ENCODE measurements at places on chromosomes 1 and 21.

GRCh38 chr1:1359664-1360468 is 1.5 kb upstream of the MXRA8 start:
- DNase-seq = no peak

GRCh38 chr1:179728271-179728670 is 14.8 kb upstream of the FAM163A start:
- DNase-seq = no peak

DNA sequence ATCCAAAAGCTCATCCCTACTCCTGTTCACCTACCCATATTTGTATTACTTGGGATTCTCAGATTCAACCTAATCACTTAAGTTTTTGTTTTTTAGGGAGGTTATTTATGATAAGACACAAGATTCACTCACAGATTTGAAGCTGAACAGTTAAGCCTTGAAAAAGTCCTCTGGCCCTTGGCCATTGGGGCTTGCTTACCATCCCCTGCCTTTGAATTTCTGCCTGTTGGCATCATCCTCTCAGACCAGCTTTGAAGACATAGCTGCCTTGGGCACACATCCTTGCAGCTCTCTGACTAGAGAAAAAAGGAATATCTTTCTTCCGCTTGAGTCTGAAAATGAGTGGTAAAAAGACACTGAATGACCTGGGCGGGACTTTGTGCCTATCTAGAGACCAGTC is 41.8 kb upstream of the RALGPS2 start:
- DNase-seq = no peak

- DNase-seq = no peak
Measured at GRCh38 chr1:12179111-12179519, 12.3 kb downstream of the TNFRSF1B start.

GRCh38 chr1:109850194-109850593 is 60.5 kb upstream of the CSF1 start:
- DNase-seq = no peak

- DNase-seq = peak; percentile 14
Measured at GRCh38 chr1:43648221-43648847, 1.6 kb upstream of the KDM4A start.

DNA sequence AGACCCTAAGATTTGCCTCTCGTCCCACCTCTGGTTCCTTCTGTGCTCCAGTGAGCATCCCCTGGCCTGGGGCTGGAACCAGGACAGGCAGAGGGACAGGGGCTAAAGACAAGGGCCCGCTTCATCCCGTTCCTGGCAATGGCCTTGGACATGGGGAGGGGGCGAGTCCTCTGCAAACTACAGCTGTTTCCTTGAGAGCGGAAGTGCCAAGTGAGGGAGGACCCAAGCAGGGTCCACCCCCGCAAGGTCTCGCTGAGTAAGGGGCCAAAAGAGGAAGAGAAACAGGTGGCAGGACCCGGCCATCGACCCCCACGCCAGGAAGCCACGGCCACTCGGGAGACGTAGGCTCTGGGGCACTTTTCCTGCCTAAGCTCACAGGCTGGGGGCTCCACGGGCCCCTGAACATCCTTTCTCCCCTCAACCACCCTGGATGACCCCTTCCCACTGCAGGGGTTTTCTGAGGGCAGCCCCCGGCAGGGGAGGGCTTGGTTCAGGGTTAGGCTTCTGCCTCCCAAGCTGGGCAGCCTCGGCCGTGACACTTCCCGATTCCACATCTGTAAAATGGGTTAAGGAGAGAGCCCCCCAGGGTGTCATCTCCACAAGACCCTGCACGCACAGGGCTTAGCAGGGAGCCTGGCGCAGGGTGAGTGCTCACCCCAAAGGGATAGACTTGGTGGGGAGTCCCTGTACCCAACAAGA is 17.9 kb upstream of the PLEKHG5 start:
- DNase-seq = no peak

DNA sequence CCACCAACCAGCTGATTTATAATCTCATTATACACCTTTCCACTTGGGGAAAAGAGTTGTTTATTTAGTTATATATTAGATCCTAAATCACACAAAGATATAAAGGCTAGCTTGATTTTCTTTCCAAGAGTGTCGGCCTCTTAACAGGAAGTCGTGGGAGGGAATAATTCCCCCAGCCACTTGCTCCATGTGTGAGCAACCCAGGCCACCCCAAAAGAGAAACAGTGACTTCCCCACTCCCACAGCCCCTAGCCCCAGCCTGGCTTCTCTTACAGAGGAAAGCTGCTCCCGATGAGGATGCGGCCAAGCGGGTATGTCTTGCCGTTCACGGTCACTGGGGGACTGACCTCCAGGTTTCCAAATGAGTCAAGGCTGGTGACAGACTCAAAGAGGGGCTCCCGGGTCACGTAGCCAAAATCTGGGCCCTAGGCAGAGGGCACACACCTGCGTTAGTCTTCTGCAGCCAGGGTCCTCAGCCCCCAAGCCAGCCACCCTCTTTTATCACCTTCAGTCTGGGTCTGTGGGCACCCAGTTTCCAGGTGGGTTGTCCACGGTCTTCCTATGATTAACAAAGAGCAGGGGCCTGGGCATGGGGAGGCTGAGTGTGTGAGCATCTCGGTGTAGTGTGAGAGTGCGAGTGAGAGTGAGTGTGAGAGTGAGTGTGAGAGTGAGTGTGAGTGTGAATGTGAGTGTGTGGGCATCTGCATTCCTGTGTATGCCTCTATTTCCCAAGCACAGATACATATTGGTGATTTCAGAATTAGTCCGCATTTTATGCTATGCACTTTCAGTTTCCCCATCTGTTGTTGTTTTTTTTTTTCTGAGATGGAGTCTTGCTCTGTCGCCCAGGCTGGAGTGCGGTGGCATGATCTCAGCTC is 25.4 kb upstream of the SDHB start:
- DNase-seq = no peak

GRCh38 chr1:29779146-29779545 is 542.8 kb downstream of the PTPRU start:
- no peak for DNase-seq

DNA sequence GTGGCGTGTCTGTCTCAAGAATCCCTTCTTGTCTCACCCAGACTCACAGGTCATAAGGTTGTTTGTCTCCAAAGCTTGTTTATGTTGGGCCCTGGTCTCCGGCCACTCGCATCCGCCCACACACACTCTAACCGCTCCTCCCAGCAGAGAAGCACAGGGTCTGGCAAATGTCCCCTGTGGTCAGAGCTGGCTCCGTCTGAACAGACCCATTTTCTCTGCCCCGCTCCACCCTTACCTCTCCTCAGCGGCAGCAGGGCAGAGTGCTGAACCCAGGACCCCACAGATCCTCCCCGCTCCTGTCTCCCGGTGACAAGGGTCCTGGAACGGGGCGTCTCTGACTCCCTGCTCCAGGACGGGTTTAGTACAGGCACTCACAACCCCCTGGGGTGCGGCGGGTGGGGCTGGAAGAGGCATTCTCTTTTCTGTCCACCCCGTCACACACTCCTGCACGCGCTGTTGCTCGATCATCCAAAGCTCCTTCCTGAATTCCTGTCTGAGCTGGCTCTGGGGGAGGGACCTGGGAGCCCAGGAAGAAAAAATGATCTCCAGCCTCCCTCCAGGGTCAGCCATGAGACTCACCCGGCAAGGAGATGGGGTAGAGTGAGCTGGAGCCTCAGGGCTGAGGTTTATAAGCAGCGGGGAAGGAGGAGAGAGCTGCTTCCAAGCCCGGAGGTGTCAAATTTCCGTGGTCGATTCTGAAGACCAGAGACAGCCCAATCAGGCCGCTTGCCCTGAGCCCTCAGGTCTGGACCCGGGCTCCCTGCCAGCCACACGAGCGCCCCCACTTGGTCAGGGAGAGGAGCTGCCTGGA is at the start of gene S100A13:
Gene S100A13 (minus strand): TSS at position 602 of the 811 bp plus-strand sequence. CDS start 1,033 bp downstream, outside the sequence.
- peak; percentile 68 for DNase-seq

GRCh38 chr1:165843304-165843703 is 15.9 kb downstream of the UCK2 start:
- DNase-seq = no peak

DNA sequence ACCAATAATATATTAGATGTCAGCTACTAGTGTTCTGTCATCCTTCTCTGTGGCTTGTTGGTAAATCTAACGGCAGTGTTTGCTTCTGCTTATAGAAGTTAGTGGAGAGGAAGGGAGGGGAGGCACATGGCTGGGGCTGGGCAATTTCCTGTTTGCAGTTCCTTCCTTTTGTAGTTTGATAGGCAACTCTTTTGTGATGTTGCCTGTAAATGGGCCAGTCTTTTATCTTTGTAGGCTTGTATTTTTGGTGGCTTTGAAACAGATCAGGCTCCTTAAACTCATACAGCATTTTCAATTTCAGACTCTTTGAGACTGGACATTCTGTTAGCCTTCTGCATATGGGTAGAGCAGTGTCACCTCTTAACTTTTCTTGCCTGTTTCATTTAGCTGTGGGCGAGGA is 48.1 kb downstream of the CDC14A start:
- DNase-seq = peak; percentile 93
